CD4-positive, alpha-beta T cell (primary cell): ENCODE measurements at places on chromosomes 12 and 14.

DNA sequence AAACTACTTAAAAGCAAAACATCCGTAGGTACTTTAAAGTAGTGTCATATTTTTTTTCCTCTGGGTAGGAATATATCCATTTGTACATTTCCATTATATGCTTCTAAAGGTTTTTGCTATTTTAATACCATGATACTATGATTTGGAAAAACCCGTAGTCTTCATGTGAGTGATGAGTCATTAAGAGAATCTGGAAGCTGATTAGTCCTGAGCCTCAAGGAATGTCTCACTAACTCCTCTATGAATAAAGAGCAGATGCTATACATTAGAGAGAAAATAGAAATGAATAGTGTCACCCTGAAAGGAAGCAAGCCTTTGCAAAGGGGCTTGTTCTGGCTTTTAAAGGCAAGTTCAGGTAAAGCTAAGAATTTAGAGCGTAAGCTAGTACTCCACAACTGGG lies 432.1 kb downstream of the CCDC91 start:
- no peak overlapping the region for H3K4me3 ChIP-seq
- no peaks in the 10 kb centered on the region for H3K36me3 ChIP-seq
- no peak overlapping the region for H3K27ac ChIP-seq
- no peak for DNase-seq
- no peaks in the 10 kb centered on the region for H3K4me1 ChIP-seq
- H3K27me3 ChIP-seq = no peaks in the 10 kb centered on the region

DNA sequence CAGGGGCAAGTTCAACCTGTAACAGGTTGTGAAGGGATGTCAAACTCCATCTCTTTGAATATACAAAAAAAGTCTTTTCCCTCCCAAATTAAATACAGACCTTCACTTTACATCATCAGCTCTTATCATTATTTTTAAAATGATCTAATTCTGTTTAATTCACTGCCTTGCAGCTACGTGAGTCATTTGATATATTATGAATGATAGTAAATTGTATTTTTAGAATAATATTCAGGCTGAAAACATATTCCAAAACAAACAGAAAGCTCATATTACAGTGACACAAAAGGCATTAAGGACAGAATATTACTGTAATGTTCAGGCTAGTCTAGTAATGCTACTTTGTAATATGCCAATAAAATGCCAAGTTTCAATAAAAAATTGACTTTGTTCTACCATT lies 53.3 kb downstream of the BCAT1 start:
- H3K27me3 ChIP-seq = peaks cover 4% of the 10 kb centered on the region
- H3K27ac ChIP-seq = no peak overlapping the region
- no peaks in the 10 kb centered on the region for H3K36me3 ChIP-seq
- H3K4me3 ChIP-seq = no peak overlapping the region

DNA sequence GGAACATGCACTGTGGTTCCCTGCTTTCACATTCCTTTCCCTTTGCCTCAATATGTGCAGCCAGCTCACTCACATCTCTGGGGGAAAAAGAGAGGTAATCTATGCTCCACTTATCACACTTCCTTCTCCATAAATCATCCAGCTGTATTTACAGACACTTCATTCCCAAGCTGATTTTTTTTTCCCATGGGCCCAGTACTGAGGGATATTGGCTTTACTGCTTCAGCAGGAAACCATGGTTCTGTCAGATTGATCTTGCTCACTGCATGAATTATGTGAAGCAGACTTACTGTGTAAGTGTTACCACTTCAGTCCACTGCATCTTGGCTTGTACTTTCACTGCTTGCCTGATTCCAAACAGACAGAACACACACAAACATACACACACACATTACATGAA lies 555.6 kb downstream of the CCER1 start:
- no peak overlapping the region for H3K4me3 ChIP-seq
- no peak overlapping the region for H3K27ac ChIP-seq
- H3K36me3 ChIP-seq = no peaks in the 10 kb centered on the region
- no peaks in the 10 kb centered on the region for H3K27me3 ChIP-seq
- no peaks in the 10 kb centered on the region for H3K4me1 ChIP-seq

DNA sequence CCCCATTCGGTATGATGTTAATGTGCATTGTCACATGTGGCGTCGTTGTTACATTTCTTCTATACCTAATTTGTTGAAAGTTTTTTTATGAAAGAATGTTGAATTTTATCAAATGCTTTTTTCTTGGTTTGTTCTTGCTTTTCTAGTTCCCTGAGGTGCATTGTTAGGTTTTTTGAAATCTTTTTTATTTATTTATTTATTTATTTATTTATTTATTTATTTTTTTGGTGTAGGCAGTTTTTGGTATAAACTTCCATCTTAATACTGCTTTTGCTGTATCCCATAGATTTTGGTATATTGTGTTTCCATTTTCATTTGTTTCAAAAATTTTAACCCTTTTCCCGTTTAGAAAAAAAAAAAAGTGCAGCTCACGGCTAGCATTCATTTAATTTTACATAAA lies 121.1 kb upstream of the HMGA2 start:
- no peaks in the 10 kb centered on the region for H3K4me1 ChIP-seq
- H3K27me3 ChIP-seq = no peaks in the 10 kb centered on the region
- no peak overlapping the region for H3K27ac ChIP-seq
- H3K36me3 ChIP-seq = no peaks in the 10 kb centered on the region
- H3K4me3 ChIP-seq = no peak overlapping the region
- DNase-seq = no peak

- H3K4me1 ChIP-seq = no peaks in the 10 kb centered on the region
- DNase-seq = no peak
- no peaks in the 10 kb centered on the region for H3K36me3 ChIP-seq
- no peak overlapping the region for H3K27ac ChIP-seq
- no peak overlapping the region for H3K4me3 ChIP-seq
Observed at GRCh38 chr14:56964895-56965294, 154.6 kb upstream of the OTX2 start.

GRCh38 chr12:109617491-109617890 lies 43.9 kb downstream of the MVK start:
- peaks cover 3% of the 10 kb centered on the region for H3K27me3 ChIP-seq
- H3K4me1 ChIP-seq = no peaks in the 10 kb centered on the region
- no peaks in the 10 kb centered on the region for H3K36me3 ChIP-seq
